Cardiac fibroblast (primary cell): ENCODE measurements at places on chromosomes 11 and 22.

DNA sequence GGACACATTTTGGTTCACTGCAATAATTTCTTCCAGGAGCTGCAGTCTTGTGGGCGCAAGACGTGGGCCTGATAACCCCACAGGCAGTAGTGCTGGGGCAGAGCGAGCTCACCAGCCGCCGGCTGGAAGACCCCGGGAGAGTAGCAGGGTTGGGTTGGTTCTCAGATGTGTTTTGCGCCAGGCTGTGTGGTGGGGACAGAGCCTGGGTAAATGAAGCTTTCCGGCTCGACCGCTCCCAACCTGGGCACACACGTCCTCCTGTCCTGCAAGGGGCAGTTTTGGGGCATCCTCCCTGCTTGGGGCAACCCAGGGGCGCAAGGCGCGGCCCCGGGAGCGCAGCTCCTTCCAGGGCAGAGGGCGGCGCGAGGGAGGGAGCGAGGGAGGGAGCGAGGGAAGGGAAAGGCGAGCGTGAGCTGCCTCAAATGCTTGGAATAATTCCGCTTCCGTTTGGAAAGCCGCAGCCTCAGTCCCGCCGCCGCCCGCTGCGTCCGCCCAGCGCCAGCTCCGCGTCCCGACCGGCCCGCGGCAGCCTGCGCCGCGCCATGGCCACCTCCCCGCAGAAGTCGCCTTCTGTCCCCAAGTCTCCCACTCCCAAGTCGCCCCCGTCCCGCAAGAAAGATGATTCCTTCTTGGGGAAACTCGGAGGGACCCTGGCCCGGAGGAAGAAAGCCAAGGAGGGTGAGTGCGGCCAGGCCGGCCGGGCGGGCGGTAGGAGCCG lies at the start of gene PARVA:
Gene PARVA (plus strand): TSS at position 466 of the 718 bp plus-strand sequence. CDS start 77 bp downstream, at position 543.
- DNase-seq = peak; percentile 83

DNA sequence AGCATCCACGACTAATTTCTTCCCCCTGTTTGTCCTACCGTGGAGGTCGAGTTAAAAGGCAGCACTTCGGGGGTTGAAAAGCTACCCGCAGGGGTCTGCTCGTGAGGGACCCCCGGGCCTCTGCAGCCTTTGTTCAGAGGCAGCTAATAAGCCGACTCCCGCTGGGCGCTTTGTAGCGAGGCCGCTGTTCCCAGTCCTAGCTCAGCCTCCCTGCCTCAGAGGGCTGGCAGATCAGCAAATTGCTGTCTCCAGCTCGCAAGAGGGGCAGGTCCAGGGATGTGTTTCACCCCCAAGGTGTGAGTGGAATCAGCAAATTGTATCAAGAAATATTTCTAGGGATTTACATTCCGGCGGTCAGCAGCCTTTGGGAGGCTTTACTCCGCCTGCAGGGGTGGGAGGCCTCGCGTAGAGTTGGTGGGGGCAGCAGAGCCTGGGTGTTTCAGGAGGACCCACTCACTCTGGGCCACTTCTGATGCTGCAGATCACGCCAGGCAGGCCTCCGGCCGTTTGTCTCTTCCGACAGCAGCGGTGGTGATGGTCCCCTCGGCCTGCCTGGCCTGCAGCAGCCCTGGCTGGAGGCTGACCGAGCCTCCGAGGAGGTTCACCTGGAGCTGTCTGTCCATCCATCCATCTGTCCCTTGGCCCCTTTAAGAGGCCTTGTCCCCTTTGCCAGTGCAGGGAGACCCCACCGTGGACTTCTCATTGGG lies 21.6 kb upstream of the KCNQ1OT1 start:
- DNase-seq = no peak

- DNase-seq = no peak
Observed at GRCh38 chr22:38353701-38354100, 36.5 kb upstream of the CSNK1E start.

DNA sequence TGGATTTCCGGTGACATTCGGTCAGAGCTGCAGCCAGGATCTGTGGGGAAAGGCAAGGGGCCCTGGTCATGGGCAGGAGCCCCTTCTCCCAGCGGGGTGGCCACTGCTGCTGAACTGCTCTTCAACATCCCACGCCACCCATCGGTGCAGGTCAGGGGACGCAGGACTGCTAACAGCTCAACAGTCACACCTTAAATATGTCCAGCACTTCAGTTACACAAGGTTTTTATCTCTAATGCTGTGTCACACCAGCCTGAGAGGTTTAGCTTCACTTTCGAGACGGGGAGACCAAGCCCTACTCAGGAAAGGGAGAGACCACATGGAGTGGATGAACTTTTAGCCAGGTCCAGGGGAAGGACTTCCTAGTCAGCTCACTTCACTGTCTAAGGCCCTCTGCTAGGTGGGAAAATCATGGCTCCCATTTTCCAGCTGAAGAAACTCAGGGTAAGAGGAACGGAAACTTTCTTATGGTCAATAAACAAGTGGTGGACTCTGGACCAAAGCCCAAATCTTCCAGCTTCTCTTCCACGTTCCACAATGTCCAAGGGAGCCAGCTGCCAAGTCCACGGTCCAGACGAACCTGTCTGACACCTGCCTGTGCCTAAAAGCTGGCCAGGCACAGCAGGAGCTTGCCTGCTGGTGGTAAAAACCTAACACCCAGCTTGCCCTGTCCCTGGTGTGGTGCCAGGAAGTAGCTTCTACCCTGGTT lies 21.0 kb upstream of the CHADL start:
- DNase-seq = no peak

DNA sequence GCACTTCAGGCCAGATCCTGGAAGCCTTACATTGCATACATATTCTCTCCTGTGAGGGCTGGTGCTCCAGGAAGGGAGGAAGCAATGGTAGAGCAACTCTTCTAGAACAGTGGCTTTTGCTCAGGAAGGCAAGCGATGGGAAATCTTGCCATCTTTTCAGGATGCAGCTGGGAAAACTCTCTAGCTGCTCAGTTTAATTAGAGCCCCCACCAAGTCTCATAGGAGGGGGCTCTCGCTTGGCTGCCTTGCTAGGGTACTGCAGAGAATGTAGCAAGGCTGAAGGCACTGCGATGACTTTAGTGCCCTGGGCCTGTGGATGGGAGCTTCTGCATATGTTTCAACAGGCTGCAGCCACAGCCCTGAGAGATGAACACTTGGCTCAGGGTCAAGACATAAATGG lies 357.2 kb upstream of the SYN3 start:
- DNase-seq = no peak
